Gastrocnemius medialis (tissue), 4 donors: ENCODE measurements at places on chromosomes 7 and 10.

GRCh38 chr10:62842983-62843382 lies 26.8 kb upstream of the EGR2 start:
- DNase-seq: no peak

DNA sequence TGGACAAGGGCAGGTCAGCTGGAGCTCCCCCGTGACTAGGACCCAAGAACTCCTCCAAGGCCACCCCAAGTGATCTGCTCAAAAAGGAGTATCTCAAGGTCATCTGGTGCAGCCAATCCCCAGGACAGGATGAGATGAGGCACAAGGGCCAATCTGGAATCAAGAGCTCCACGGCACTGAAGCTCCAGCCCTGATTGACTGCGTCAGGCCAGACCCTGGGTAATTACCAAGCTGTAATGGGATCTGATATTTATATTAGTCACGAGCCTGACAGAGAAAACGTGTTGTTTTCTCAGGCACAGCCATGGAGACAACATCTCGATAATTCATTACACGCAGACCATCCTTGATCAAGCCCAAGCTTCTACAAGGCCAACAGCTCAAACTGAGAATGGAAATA lies 4.2 kb downstream of the KCNMA1 start:
- peak; percentile 52 for DNase-seq

DNA sequence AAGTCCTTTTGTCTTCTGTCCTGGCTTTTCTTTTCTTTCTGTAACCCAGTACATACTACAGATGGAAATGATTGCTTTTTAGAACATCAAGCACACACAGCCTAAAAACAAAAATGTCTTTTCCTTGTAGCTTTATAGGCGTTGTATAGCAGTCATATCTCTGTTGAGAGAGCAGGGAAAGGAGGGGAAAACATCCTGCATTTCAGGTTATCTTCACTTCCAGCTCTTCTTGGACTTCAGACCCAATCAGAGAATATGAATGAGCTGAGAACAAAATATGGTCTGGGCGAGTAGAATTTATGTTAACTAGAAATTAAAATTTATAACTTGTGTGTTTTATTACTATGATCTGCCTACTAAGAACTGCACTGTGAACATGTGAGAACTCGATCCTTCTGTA lies 14.7 kb downstream of the TMEM60 start:
- no peak for DNase-seq

DNA sequence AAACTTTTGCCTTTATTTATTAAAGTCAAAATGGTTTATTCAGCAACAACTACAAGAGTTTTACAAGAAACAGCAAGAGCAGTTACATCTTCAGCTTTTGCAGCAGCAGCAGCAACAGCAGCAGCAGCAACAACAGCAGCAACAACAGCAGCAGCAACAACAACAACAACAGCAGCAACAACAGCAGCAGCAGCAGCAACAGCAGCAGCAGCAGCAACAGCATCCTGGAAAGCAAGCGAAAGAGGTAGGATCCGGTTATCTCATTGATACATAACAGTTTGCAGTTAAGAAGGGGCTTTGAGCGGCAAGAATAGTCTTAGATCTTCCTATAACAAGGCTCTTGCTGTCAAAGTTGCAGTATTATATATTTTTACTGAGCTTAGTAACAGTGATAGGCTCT lies 215.1 kb downstream of the FOXP2 start:
- DNase-seq: no peak

DNA sequence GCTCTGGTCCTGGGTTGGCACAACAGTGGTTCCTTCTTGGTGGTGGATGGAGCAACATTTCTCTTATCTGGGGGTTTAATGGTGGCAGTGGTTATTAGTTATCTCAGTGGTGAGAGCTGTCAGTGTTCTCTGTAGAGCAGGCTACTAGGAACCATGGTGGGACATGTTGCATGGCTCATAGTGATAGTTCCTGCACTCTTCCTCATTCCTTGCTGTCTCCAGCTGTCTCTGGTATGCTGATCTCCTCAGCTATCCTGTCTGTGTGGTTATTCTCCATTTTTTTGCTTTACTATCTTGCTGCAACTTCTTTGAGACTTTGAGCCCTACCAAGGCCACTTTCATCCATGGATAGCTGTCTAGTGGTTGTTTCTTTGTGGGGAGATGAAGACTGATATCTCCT lies 44.0 kb downstream of the CCDC7 start:
- no peak for DNase-seq

GRCh38 chr10:5659702-5660528 lies 6.5 kb downstream of the ASB13 start:
- DNase-seq: peak; percentile 33

- DNase-seq: peak; percentile 46
Measured at GRCh38 chr10:91034494-91035159, 113.7 kb upstream of the ANKRD1 start.

DNA sequence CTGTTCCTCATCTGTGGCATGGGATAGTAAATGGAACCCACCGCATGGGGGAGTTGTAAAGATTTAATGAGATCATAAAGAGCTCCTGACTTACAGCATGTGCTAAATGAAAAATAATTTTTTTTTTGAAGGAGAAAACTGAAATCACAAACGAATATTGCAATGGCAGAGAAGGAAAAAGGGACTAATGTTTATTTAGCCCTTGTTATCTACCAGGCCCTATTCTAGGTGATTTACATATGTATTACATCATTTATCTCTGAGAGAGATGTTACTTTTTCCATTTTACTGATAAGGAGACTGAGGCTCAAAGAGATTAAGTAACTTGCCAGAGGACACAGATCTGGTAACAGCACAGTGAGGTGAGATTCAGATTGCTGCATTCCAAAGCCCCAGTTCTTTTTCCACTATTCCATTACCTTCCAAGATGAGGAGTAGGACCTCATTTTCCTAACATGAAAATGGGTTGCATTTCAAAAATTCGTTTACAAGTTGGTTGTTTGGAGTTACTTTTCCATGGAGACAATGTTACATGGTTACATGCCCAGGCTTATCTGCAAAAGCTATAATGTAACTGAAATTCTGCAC lies 28.6 kb downstream of the VCL start:
- no peak for DNase-seq

- DNase-seq: no peak
Measured at GRCh38 chr7:99011341-99011705, 132.6 kb downstream of the SMURF1 start.

- DNase-seq: no peak
Measured at GRCh38 chr7:148336411-148336810, 254.2 kb upstream of the C7orf33 start.

- DNase-seq: no peak
Measured at GRCh38 chr7:17774248-17774647, 166.0 kb downstream of the SNX13 start.

DNA sequence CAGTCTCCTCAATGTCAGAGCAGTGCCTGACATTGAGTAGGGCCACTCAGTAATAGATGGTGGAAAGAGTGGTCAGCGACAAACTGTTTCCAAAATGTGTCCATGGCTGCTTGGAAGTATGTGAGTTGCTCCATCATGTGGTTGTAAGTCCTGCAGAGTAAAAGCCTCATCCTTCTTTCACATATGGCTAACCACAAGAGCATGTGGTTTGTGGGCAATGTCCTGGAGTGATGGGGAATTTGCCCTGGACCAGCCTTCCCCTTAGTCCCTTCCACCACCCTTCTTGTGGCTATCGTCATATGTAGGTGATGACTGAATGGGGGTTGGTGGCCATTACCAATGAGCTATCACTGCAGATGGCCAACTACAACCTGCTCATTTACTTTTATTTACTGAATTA lies 33.0 kb upstream of the PLXNA4 start:
- DNase-seq: no peak

GRCh38 chr10:33509231-33509831 lies 174.9 kb upstream of the NRP1 start:
- DNase-seq: peak; percentile 11

DNA sequence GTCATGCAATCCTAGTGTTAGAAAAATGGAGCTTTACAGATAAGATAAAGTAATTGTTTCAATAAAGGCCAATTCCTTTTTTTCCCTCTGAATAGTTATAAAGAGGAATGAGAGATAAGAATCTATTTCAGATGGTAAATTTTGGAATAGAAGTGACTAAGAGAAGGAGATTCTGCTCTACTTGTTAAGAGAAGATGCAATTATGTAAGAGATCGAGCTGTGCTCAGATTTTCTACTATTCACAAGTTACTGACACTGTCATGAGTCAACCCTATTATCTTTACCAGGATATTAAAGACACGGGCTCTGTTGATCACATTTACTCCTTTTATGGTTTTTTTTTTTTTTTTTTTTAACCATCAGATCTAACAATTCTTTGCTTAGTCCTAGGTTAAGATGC lies 511.3 kb downstream of the ARL4A start:
- no peak for DNase-seq

GRCh38 chr7:39407137-39407536 lies 159.1 kb upstream of the YAE1 start:
- no peak for DNase-seq

GRCh38 chr7:128189231-128189930 lies 51.7 kb upstream of the LEP start:
- no peak for DNase-seq

GRCh38 chr10:125158275-125158600 lies 2.1 kb downstream of the CTBP2 start:
- DNase-seq: no peak

DNA sequence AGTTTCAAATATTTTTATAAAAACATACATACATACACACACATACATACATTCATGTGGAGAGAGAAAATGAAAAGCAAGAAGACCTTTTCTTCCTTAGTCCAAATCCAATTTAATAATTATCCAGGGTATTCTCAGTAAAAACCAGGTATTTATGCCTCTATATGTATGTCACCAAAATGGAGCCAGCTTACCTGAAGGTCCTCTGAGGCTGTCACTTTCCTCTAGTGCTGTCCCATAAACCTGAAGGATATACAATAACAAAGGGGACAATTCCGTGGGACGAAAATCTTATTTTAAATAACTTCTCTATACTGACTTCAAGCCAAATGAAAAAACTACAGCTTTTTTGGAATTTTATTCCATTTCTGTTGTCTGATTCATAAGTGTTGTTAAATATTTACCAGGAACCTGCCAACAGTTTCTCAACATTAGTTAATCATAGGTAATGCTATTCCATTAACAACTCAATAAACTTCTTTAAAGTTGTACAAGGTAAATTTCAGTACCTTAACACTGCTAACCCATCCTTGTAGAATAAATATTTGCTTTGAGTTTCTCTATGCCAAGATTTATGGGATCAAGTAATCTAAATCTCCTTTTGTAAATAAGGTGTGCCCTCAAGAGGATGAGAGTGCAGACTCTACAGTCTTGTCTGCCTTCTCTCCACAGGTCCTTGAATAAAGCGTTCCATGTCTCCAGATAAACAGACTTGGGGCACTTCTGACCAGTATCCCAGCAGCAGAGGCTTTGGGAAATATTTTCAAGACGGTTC lies 260.3 kb downstream of the AHR start:
- no peak for DNase-seq
